ENCODE measurements at places on chromosomes 16 and 17.

DNA sequence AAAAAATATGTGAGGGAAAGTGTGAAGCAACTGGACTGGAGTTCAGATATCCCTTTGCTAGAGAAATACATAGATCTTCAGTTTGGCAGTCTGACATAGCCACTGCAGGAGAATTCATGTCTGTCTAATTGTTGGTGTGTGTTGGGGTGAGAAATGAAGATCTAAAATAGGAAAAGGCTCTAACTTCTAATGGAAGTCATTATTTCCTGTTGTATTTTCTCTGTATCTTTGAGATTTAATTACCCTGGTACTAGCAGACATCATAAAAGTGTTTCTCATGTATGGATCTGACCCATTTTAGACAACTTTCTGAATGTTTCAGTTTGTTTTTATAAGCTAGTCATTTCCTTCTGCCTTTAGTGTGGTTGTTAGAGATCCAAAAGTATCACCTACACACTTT, 128.3 kb downstream of the NLK start:
- no peak for DNase-seq

- no peak for DNase-seq
Observed at GRCh38 chr17:64491034-64491860, 5.6 kb downstream of the POLG2 start.

DNA sequence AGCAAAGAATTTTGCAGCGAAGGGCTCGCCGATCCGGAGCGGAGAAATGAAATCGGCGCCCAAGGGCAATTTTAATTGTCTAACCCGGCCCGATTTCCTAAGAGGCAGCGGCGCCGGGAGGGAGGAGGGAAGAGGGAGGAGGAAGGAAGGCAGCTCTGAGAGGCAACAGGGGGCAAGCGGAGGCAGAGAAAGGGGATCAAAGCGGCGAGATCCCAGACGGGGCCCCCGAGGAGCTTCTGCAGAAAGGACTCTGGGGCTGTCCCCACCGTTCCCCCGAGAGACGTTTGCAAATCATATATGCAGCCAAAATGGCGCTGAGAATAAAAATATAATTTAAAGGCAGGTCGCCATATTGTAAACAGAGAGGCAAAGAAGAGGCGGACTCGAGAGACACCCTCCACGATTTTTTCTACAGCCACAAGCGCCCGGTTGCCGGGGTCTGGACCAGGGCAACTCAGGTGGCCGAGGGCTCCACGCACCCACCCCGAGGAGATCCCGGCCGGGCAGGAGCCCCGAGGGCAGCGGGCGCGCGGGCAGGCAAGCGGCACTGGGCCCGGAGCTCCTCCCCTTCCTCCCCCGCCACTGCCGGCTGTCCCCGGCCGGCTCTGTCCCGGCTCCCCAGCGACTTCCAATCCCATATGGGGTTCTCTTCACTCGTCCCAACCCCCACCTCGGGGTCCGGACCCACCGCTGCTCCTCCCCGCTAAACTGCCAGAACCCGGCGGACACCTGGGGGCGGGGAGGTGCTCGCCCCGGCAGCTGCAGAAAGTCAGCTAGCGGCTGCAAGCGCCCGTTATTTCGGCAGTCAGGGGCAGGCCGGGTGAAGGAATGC, 1.9 kb downstream of the PHF12 start:
- no peak for DNase-seq

GRCh38 chr16:30413112-30413806, 5.9 kb downstream of the ZNF771 start:
- DNase-seq, result no peak

DNA sequence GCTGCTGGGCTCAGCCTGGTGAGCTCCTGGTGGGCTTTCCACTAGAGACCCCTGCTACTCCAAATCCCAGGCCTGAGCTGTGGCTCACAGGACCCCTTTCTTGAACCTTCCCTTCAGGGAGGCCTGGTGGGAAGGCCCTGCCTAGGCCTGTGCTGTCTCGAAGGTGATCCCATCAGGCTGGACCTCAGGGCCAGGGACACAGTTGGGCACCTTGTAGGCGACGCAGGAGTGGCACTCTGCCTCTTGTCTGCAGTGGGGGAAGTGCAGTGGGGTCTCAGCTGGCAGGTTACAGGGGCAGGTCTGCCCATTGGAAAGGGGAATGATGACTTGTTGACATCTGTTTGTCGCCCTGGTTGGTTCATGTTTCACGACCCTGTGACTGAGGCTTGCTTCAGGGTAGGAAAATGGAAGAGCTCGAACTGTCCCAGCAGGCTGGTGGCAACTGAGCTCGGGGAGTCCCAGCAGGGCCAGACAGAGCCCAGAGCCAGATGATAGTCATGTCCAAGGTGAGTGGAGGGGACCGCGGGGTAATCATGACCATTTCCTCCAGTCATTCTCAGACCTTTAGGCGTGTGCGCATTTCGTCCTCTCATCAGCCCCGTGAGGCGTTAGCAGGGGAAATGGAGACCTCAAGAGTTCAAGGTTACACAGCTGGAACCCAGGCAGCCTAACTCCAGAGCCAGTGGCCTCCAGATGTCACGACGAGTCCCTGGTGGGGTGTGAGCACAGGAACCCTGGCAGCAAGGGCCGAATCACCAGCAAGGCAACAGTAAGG, 11.3 kb downstream of the CMIP start:
- no peak for DNase-seq

GRCh38 chr17:4393806-4394205, 27.3 kb upstream of the UBE2G1 start:
- DNase-seq, result no peak

DNA sequence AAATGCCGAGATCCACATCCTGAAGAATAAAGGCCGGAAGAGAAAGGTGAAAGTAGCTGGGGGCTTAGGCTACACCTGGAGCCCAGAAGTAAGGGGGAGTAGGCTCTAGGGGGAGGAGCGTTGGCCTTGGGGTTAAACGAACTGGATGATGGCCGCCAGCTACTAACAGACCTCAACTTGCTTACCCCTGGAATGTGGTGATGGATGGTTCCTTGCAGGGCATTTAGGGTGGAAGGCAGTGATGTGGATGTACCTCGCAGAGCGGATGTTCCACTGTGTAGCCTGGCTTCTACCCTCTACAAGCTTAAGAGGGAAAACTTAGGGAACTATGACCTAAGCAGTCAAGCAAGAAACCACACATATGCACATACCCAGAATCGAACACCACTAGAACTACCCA, 2.3 kb upstream of the MAZ start:
- no peak for DNase-seq

DNA sequence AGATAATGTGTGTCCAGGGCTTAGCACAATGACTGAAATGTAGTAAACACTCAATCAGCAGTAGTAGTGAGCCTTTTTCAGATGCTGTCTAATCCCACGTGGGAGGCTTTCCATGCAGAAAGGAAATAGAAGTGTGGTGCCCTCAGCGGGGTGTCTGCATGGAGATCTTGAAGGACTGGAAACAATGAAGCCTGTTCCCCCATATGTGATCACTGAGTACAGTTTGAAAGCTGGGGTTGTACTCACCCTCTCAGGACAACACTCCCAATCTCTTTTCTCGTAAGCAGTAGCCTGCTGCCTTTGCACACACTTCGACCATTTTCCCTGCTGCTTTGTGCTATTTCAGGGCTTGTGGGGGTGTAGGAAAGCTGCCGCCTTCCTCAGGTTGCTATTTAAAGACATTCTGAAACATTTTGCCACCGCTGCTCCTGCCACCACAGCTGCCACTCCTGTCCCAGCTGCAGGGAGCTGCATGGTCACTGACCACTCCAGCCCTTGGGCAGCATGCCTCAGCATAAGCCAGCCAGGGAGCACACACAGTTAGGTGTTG, 40.6 kb upstream of the HAS3 start:
- DNase-seq, result no peak

- no peak for DNase-seq
Observed at GRCh38 chr16:23432176-23433128, 20.5 kb downstream of the COG7 start.

DNA sequence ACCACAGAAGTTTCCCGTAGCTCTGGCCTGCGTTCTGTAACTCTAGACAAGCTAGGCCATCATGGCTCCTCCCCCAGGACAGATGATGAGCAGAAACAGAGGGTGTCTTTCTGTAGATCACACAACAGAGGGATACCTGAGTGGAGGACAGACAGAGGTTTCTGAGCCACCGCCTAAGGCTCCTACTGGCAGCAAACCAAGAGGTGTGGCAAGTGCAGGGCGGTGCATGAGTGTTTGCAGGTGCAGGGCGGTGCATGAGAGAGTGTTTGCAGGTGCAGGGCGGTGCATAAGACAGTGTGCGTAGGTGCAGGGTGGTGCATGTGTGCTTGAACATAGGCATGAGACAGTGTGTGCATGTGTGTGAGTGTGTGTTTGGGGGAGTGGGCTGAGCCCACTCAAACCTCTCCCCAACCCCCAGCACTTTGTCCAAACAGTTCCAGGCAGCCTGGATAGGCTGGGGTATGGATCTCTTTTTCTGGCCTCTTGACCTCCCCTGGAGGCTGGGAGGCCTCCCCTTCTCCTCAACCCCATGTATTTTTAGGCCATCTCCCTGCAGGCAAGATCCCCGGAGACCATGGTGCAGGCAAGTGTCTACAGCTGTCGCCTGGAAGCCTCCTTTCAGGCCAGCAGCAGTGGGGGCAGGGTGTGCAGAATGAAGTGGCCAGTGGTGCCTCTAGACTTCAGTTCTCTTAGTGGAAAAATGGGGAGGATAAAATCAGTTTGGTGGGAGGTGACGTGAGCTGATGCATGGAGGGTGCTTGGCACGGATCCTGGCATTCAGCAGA, 53.4 kb upstream of the CBX4 start:
- no peak for DNase-seq

DNA sequence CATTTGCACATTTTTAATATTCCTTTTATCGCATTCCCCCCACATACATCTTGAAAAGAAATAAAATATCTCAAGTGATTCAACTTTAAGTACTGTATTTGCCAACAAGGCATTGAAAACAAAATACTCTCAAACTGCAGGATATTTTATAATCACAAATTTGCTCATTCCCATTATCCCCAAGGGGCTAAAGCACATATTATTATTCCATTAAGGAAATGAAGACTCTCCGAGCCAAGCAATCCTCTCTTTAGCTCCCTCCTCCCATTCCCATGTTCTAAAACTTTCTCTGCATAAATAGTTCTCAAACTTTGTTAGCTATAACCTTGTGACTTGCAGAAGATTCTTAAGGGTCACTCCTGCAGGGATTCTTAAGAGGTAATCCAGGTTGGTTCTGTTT, 436.8 kb downstream of the KCNJ2 start:
- no peak for DNase-seq

DNA sequence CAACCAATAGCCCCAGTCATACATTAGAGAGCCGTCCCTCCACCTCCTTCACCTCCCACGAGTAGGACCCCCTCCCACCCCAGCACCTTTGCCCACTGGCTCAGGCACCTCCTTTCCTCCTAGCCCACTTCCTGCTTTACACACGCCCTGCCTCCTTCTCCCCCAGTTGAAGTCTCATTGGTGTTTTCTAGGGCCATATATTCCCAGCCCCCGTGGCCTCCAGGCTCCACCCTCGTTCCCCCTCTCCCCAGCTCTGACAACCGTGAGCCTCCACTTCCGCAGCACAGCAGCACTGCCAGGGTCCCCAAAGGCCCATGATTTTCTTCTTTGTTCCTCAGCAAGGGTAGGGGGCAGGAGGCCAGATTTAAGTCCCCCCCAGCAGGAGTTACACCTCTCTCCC, 340.3 kb upstream of the TNRC6C start:
- no peak for DNase-seq

DNA sequence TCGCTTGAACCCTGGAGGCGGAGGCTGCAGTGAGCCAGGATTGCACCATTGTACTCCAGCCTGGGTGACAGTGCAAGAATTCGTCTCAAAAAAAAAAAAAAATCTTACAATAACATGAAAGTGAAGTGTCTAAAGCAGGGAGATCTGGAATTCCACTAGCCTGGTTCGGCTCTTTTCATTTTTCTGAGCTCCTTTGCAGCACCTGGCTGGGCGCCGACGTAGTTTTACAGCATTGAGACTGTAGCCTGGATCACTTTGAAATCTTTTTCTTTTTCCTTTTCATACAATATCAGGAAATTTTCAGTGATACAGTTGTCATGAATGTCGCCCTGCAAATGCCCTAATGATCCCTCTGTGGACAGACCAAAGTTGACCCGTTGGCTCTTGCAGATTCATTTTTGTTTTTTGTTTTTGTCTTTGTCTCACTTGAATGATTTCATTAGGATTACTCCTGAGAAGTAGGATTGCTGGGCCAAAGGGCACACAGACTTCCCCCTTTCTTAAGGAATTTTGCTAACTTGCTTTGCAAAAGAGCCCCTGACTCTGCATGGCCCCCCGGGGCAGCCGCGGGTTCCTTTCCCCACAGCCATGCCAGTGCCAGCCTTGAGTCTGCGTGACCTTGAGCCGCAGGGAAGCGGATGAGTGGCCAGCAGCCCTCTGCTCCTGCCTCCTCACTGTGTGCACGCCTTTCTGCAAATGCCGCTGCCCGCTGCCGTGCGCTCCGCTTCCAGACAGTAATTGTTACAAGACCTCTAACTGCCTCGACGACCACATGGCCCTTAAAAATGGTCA, 28.0 kb downstream of the CRISPLD2 start:
- DNase-seq, result no peak

GRCh38 chr17:59001158-59001814, 105.4 kb downstream of the TRIM37 start:
- no peak for DNase-seq

DNA sequence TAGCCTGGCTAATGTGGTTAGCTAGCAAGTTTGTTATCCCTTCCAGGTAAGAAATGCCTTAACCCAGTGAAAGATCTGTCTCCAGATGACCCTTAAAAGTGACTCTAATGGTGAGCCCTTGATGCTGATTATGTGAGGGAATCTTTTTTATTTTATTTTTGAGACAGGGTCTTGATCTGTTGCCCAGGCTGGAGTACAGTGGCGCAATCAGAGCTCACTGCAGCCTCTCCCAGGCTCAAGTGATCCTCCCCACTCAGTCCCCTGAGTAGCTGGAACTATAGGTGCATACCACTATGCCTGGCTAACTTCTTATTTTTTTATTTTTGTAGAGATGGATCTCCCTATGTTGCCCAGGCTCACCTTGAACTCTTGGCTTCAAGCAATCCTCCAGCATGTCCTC, 10.8 kb upstream of the HP start:
- no peak for DNase-seq

DNA sequence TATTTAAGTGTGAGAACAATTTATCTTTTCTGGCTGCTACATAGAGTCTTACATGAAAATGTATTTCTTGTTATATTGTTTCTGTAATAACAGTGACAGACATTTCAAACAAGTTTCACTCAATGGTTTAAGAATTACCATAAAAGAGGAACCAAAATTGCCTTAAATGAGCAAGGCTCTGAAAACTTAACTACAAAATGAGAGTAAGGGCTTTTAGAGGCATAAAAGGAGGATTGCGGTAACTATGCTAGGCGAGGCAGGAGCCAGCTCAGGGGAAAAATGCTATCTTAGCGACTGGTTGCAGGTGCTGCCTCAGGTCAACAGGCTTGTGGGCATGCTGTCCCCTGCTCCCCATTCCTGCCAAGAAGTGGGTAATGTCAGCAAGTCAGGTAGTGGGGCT, 81.7 kb upstream of the MSI2 start:
- DNase-seq, result no peak

- DNase-seq, result peak; percentile 83
Observed at GRCh38 chr16:75433732-75434413, 570 bp upstream of the CFDP1 start.

DNA sequence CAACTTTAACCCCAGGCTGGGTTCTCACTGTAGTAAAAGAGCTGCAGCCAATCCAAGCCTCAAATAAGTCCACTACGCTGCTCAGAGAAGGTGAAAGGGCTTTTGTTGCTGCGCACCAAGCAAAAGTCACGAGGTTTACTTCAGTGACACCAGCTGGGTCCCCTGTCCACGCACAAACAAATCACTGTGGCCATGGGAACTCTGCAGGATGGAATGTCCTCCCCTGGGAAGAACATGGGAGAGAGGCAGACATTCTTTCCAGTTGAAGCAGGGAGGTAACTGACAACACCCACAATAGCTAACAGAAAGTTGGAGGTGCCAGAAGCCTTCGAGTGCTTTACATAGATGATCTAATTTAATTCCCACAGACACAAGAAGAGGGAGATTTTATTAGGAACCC, 181.9 kb downstream of the PMP22 start:
- DNase-seq, result no peak

Measured in iPS DF 19.7 (cell line).